ENCODE measurements at places on chromosomes 2 and 18.

- no peak for DNase-seq
Observed at GRCh38 chr2:39136799-39137198, 15.9 kb upstream of the SOS1 start.

DNA sequence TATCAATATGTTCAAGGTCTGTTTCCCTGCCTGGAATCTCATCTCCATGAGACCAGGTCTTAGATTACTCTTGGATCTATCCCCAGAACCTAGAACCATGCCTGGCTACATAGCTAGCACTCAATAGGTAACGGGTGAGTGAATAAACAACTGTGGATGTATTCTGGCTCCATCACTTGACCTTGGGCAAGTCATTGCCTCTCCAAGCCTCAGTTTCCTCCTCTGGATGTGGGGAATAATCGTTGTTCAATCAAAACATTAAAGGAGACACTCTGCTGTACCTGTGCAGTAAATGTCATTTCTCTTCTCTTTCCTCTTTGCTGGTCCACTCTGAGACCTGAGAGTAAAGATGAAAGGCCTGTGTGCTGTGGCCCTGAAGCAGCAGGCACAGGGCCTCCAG lies 121.5 kb upstream of the MYCN start:
- DNase-seq = no peak

DNA sequence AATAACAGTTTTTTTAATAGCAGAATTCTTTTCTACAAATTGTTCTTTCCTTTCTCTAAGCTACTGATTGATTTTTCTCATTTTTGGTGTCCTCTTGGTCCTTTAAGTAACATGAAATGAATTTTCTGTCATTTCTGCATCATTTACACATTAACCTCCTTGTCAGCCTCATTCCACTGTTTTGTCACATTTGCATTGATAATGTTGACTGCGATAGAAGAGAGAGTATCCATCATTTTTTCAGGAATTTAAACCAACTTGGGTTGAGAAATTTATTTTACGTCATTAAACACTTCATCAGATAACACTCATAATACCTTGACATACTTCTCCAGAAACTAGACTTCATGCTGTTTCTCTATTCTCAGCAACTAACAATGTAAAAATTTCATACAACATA lies 422.2 kb downstream of the LRRTM4 start:
- no peak for DNase-seq

GRCh38 chr2:197908990-197909776 lies 104.8 kb downstream of the PLCL1 start:
- DNase-seq = no peak

Data from activated effector memory CD4-positive, alpha-beta T cell treated with Interleukin-2 at 50 U/mL for 16 hours (primary cell).